Esophagus squamous epithelium (tissue), 5 donors: ENCODE measurements at places on chromosomes 11 and 22.

- DNase-seq, result no peak
Measured at GRCh38 chr11:79047321-79047720, 393.5 kb downstream of the TENM4 start.

DNA sequence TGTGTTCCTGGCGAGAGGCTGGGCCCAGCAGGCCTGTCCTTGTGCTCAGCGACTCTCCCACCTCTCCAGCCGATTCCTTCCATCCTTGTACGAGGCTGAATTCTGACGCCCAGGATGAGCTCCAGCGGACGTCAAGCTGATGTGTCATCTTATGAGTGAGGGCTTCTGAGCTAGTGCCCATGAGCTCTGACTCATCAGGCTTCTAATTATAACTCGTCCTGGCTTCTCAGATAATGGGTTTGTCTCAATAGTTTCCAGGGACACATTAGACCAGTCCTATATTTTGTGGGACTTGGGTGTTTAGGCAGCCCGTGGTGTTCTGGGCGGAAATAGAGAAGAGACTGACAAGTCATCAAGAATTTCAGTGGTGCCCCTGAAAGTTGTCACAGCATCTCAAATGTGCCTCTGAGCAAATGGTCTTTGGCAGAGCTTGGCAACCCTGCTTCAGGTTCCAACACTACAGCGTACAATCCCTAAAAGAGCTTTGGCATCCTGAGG is 108.2 kb upstream of the CD44 start:
- DNase-seq, result no peak

GRCh38 chr22:33882991-33883390 is 37.3 kb downstream of the LARGE1 start:
- no peak for DNase-seq

DNA sequence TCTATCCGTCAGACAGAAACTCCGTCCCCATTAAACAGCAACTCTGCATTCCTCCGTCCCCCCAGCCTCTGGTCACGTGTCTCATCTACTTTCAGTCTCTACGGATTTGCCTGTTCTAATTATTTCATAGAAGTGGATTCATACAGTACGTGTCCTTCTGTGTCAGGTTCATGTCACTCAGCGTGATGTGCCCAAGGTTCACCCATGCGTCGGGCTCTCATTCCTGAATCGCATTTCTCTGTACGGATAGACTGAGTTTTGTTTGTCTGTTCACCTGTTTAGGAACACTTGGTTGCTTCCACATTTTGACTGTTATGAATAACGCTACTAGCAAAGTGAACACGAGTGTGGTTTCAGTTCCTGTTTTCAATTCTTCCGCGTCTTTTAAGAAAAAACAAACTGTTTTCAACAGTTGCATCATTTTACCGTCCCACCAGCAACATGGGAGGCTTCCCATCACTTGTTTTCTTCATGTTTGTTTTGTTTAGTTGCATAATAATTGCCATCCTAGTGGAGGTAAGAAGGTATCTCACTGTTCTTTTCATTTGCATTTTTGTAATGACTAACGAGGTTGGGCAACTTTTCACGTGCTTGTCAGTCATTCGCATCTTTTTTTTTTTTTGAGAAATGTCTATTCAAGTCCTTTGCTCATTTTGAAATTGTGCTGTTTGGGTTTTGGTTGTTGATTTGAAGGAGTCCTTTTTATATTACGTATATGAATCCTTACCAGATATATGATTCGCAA is 8.9 kb upstream of the NLRP6 start:
- no peak for DNase-seq

DNA sequence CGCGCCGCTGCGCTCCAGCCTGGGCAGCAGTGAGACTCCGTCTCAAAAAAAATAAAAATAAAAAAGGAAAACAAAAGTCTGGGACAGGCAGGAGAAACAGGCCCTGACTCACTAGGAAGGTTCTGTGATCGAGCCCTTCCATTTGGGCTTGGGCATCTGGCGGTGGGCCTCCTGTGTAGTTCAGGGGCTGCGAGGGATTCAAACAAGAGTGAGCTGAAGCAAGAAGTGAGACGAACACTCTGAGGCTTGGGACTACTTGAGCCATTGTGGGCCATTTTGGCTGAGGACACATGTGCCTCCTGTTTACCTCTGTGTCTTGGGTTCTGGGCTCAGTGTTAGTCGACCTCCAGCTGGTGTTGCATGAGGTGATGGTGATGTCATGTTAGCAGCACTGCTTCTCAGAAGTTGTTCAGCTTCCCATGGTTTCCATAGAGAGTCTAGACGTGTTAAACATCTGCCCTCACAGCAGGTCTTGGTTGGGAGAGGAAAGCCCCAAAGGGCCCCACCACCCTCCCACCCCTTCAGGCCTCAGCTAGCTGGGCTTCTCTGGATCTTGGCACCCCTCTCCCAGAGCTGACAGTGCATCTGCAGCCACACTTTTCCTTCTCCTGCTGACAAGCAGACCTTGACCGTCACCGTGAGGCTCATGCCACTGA is 57.8 kb downstream of the MED15 start:
- no peak for DNase-seq

DNA sequence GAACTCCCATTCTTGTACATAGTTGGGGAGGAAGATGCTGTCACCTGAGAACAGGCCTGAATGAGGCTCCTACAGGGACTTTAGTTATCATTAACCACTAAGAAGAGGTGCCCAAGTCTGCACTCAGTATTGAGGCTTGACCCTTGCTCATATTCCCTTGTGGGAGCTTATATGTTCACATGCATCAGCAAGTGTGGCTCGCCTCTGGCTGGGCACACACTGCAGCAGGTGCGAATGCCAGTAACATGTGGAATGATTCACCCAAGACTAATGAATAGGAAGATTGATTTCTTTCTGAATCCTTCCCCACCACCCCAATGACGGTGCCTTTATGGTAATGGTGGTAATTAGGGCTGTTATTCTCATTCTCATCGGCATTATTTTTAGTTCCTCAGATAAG is 127.3 kb downstream of the FEZ1 start:
- DNase-seq, result no peak

DNA sequence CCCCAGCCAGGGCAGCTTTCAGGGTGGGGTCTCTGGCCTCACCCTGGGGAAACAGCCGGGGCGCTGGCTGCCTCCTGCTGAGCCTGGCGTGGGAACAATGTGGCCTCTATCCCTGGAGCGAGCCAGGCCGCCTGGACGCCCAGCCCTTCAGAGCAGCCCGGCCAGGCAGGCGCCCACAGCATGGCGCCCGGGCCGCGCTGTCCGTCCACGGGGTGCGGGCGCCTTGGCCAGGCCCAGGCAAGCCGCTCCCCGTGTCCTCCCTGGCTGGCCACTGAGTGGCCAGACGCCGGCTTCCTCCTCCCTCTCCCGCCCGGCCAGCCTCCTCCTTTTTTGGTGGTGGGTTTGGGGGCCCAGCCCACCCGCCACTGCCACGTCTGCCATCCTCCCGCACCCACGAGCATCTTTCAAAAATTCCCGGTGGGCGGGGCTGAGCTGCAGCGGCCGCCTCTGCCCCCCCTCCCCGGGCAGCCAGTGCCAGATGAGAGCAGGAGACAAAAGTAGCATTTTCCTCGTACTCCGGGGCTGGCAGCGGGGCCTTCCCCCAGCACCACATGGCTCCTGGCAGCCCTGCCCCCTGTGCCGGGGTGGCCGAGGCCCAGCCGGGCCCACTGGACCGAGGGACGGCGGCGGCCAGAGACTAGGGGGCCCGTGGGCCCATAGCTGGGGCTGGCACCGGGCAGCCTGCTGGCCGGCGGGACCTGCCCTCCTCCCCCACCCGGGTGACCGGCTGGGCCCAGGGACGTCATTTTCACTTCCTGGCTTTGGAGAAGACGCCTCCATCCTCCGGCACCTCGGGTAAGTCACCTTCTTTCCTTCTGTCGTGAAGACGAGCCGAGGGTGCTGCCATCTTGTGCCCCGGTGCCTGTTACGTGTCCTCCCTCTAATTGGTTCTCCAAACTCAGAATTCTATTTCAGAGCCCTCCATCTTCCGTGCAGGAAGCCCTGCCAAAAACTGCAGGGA is 70.2 kb upstream of the PPARA start:
- no peak for DNase-seq

GRCh38 chr11:126492331-126493082 is 137.0 kb downstream of the ST3GAL4 start:
- DNase-seq, result no peak

DNA sequence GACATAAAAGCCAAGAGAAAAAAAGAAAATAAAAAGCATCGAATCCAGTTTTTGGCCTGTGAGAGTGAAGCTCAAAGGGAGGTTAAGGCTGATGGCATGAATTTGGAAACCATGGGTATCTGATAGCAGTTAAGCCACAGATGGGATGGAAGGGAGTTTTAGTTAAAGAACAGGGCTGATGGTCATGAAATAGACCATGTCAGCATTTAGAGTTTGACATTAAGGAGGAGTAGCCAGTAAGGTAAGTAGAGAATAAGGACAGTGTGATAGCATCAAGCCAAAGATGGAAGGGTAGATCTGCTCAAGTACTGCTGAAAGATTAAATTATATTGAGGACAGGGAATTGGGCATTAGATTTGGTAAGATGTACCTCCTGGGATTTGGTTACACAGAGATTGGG is 826.5 kb downstream of the NTM start:
- no peak for DNase-seq

GRCh38 chr22:32949391-32950173 is 108.6 kb downstream of the SYN3 start:
- no peak for DNase-seq

- no peak for DNase-seq
Measured at GRCh38 chr11:94653561-94653960, 86.4 kb downstream of the PIWIL4 start.

- DNase-seq, result no peak
Measured at GRCh38 chr11:44136176-44136945, 40.9 kb downstream of the EXT2 start.

DNA sequence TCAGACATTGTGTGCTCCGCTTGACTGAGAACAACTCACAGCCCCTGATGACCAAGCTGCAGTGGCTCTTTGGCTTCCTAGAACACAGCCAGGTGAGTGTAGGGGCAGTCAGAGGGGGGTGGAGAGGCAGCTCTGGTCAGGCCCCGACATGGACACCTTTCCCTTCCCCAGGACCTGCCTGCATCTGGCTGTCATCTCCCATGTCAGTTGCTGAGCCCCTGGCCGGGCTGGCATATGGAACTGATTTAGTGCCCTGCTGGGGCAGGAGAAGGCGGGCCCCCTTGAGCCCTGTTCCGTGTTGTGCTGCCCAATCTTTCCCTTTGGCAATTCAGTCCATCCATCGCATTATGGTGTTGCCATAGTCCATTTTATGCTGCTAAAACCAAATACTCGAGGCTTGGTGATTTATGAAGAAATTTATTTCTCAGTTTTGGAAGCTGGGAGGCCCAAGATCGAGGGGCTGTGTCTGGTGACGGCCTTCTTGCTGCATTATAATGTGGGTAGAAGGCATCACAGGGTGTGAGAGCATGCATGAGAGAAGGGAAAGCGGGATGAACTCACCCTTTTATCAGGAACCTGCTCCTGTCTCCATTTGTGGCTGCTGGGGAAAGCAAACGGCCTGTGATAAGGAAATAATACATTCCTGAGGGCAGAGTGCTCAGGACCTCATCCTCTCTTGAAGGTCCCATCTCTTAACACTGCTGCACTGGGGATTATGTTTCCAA is 19.0 kb downstream of the USP35 start:
- no peak for DNase-seq

DNA sequence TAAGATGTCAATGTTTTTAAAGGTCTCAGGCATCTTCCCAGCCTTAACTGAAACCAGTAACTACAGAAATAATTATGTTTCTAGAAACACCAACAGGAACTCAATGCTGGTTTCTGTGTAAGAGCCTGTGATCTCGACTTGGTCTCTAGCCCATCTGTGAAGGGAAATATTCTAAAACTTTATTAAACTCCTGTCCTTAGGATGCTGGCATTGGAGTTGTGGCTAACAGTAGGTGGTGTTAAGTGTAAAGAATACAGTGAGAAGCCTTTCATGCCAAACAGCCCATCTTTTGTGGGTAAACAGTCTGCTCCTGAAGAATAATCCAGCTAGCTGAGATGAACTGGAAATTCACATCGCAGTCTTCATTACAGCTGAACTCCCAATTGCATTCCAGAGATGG is 133.2 kb downstream of the ADAMTS15 start:
- DNase-seq, result no peak

DNA sequence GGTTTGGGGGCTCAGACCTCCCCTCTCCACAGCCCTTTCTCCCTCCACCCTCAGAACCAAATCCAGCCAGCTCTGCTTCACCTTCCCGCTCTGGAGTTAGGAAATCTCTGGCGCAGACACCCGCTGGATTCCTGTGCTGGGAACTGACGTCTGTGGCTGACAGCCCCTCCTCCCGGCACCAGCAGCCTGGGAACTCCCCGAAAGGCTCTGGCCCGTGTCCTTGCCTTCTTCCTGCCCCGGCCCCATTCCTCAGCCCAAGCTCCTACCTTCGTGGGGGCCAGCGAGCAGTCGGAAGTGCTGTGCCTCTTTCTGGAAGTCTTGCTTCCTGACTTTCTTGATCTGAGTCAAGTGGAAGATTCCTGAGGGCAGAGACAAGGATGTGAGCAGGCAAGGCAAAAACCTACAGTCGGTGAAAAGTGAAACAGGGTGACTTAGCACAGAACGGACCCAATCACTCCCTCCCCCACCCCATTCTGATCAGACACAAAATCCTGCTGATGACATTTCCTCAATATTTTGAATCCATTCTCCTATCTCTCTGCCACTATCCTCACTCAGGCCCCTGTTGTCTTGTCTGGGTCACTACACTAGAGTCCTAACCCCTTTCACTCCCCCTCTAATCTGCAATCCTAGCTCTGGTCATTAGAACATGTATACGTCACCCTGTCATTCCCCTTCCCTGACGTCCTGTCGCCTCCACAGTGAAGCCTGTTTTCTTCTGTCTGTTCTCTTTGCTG is 34.1 kb downstream of the CHRDL2 start:
- DNase-seq, result no peak

- no peak for DNase-seq
Measured at GRCh38 chr11:125280646-125281045, 116.1 kb downstream of the PKNOX2 start.

- no peak for DNase-seq
Measured at GRCh38 chr11:96388891-96389719, 607 bp downstream of the CCDC82 start.

GRCh38 chr11:65556470-65557279 is 1.5 kb downstream of the LTBP3 start:
- DNase-seq, result no peak

DNA sequence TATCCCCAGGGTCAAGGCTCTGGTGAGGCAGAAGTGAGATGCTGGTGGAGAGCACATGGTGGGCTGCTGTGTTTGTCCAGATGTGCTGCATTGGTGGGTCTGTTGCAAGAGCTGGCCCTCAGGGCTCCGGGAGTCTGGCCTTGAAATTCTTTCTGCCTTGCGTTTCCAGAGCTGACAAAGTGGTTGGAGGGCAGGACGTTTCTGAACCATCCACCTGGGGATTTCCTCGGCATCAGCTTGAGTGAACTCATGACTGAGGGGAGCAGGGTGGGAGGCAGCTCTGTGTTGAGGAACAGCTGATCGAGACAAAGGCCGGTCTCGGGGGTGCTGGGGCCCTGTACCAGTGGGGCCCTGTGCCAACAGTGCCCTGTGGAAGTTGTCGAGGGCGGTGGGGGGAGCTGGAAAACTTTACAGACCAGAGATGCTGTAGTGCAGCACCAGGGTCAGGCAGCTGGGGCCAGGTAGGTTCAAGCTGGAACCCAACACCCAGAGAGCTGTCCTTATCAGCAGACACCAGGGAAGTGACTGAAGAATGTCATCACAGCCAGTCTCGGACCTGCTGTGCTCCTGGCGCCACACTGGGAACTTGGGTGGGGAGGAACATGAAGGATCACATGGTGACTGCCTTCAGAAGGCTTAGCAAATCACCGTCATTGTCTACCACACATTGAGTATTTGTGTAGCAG is 4.9 kb downstream of the TSKU start:
- DNase-seq, result no peak

GRCh38 chr11:122103726-122104125 is 12.3 kb downstream of the BLID start:
- no peak for DNase-seq

- no peak for DNase-seq
Measured at GRCh38 chr11:40403321-40403720, 1056.1 kb downstream of the LRRC4C start.
